LoVo (cell line): ENCODE measurements at places on chromosomes 7 and 10.

GRCh38 chr10:11616021-11616420, 4.6 kb upstream of the USP6NL start:
- DNase-seq = no peak

DNA sequence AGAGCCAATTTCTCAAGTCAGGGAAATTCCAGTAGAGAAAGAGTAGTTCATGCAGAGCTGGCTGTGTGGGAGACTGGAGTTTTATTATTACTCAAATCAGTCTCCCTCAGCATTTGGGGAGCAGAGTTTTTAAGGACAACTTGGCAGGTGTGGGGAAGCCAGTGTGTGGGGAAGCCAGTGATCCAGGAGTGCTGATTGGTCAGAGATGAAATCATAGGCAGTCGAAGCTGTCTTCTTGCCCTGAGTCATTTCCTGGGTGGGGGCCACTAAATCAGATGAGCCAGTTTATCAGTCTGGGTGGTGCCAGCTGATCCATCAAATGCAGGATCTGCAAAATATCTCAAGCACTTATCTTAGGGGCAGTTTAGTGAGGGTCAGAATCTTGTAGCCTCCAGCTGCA, 194.6 kb upstream of the NRG3 start:
- no peak for DNase-seq

DNA sequence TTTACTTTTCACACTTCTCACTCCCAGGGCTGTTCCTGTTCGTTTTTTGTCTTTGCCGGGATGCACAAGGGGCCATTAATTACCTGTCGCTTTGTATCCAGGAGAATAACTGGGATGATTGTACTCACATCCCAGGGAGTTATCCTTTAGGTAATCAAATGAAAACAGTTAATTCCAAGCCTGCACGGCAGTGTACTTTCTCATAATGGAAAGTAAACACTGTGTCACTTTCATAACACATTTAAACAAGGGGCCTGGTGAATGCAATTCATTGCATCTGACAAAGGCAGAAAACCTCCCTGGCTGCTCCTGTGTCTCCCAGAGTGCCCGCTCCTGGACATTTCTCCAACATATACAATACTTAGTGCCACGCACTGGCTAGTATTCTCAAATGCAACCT, 138.7 kb upstream of the CELF2 start:
- DNase-seq = no peak

DNA sequence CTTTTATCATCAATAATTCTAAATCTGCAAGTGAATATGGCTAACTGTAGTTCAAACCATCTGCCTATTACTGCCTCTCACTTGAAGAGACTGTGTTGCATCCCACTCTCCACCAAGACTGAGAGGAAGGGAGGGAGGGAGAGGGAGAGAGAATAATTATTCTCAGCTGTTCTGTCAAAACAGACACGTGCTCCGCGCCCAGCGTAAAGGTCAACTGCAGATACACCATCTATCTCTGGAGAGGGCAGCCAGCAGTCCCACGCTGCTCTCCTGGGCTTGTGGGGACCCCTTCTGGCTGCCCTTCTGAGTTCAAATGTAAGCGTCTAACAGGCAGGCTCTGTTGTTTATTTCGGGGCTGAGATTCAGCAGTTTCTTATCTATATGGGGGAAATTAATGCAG, 625.5 kb upstream of the GALNT17 start:
- peak; percentile 7 for DNase-seq
